Hematopoietic multipotent progenitor cell (in vitro differentiated cells): ENCODE measurements at places on chromosomes 12 and 14.

GRCh38 chr14:52314595-52315354 lies 663 bp downstream of the PTGER2 start:
- no peak for DNase-seq

DNA sequence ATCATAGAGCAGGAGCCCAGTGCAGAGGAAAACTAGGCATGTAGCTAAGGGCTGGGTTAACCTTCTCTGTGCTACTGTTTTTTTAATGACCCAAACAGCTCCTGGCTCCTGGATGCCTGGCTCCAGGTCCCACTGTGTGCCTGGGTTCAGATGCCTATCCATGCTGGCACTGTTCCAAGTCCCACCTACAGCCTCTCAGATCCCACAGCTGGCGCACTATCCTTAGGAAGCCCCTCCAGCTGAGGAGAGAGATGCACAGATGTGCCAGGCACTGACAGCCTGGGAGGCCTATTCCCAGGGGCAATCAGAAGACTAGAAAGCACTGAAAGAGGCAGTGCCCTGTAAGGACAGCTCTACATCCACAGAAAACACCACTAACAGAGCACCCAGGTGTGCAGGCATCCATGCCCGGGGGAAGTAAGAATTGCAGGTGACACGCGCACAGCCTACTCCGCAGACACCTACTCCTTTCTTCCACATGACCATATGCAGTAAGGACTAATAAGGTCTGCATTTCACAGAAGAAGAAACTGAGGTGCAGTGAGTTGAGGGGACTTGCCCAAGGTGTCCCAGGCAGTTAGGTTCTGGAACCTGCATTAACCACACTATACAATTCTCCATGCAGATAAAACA lies 51.2 kb downstream of the PITPNM2 start:
- no peak for DNase-seq

GRCh38 chr12:130806574-130806973 lies 32.5 kb downstream of the STX2 start:
- no peak for DNase-seq

GRCh38 chr12:108360487-108360886 lies 21.4 kb upstream of the CMKLR1 start:
- DNase-seq = no peak

DNA sequence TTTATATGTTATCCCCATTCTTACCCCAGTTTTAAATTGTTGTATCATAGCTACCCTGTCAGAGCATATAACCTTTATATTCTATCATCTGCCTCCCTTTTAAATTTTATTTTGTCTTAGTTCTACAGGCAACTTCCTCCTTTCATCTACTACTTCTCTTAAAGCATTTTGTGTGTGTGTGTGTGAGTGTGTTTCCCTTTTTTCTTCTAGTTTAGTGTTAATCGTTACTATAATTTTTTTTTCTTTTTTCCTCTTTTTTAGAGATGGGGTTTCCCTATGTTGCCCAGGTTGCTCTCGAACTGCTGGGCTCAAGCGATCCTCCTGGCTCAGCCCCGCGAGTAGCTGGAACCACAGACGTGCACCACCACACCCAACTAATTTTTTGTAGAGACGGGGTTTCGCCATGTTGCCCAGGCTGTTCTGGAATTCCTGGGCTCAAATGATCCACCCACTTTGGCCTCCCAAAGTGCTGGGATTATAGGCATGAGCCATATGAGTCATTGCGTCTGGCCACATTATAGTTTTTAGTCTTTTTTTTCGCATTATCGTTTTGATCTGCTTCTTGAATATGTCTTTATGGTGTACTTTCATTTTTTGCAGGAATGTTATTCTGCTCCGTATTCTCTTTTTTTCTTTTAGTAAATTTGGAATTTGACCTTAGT lies 33.1 kb upstream of the FBXO34 start:
- DNase-seq = no peak

DNA sequence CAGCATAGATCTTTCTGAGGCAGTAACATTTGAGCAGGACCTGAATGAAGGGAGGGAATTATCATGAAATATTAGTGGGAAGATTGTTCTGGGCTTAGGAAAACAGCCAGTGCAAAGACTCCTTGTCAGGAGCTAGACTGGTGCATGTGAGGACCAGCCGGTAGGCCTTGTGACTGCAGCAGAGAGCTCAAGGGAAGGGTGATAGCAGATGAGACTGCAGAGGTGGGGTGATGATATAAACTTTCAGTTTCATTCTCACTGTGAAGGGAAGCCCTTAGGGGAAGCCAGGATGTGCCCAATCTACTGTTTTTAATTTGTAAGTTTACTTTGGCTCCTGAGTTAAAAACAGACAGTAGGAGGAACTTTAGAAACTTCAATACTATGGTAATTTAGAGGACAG lies 12.4 kb downstream of the IL22 start:
- peak; percentile 46 for DNase-seq
